Hematopoietic multipotent progenitor cell (in vitro differentiated cells): ENCODE measurements at places on chromosomes 11 and 22.

GRCh38 chr11:19892387-19892786 lies 179.8 kb downstream of the NAV2 start:
- DNase-seq = no peak

DNA sequence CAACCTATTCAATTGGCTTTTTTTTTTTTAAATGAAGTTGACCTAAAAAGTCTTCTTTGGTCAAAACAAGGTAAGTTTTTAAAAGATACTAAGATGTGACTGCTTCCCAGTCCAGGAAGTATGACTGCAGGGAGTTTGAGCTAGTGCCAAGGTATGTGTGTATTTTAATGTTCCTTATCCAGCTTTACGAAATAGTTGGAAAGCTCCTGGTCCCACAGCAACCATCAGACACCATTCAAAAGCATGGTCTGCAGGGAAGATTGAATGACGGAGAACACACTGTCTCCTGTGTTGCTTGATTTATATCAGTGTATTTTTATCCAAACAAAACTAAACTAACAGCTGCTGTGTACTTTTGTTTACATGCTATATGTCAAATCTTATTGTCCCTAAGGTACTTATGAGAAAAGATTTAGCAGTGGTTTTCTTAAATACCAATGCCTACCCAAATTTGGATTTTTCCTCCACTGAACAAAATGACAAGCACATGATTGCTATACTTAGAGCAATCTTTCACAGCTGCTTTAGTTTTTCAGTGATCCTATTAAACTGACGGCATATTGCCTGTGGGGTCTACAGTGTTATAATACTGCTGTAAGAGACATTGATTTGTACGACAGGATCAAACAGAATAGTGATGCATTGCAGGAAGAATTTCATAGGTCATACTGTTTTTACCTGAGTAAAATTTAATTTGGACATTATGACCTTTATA lies 122.9 kb downstream of the DCDC1 start:
- DNase-seq = no peak

DNA sequence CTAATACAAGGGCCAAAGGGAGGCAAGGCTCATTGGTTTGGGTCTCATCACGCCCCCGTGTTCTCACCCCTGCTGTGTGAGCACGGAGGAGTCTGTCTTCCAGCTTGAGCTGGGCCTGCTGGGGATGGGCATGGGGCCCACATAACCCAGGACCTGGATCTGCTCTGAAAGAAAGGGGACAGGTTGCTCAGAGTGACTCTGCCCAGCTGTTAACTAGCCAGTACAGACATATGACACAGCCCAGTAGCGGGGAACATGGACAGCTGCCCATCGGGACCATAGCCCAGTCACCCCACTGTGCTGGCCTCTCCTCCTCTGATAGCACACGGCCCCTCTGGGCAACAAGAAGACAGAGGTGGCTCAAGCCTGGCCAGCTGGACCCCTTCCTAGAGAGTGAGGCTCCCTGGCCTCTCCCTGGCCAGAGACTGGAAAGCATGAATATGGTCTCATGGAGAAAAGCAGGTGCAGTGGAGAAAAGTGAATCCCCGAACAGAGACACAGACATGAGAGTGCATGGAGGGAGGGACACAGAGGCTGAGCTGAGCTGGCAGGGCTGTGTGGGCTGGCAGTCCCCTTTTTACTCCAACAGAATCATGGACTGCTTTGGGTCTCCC lies 973.9 kb downstream of the BRD1 start:
- DNase-seq = no peak

DNA sequence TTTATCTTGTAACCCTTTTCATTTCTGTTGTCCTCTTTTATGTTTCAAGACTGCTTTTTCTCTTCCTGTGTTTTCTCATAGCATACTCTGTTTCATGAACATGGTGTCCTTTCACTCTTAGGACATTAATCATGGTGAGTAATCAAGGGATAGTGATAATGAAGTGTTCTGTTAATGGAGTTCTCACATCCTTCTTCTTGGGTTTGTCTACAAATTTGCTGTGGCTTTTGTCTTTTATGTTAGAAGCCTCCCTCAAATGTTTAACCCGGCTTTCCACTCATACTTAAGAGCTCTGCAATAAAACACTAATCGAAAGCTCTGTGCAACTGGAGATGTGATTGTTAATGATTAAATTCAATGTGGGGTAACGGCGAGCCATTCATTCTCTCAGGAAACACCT lies 593.6 kb downstream of the NELL1 start:
- DNase-seq = no peak

- DNase-seq = no peak
These were observed 8.2 kb downstream of the LTO1 start for GRCh38 chr11:69666752-69667536.

DNA sequence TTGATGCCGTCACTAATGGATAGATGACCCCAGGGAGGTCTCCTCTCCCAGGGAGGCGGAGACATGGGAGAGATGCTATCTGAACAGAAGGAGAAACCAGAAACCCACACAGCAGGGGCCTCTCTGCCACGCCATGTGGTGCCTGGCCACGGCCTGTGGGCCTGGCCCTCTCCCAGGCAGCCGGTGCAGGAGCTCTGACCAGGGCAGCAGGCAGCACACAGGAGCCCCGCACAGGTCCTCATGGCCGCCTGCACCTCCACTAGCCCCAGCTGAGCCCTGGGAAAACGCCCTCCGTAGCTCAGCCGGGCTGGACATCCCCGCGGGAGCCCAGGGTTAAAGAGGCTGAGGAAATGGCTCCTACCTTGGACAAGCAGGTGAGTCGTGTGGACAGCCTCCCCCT lies 19.8 kb downstream of the IGSF9B start:
- no peak for DNase-seq

DNA sequence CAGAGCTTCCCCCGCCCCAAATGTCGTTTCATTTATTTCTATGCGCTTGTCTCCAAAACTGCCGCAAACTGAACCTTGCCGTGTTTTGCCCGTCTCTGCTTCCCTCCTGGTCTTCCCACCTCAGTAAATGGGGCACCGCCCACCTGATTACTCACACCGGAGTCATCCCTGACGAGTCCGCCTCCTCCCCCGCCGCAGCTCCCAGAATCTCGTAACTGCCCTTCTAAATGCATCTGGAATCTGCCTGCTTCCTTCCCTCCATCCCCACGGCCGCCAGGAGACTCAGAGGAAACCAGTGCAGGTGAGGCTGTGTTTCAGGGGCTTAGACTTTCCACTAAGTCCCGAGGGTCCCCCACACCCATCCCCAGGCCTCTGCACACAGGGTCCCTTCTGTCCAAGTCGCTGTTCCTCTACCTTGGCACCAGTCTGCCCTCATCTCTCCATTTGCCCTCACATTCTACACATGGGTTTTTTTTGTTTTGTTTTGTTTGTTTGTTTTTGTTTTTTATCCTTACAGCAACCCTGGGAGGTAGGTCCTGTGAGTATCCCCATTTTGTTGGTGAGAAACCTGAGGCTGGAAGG lies 62.6 kb upstream of the PHF21B start:
- DNase-seq = no peak

DNA sequence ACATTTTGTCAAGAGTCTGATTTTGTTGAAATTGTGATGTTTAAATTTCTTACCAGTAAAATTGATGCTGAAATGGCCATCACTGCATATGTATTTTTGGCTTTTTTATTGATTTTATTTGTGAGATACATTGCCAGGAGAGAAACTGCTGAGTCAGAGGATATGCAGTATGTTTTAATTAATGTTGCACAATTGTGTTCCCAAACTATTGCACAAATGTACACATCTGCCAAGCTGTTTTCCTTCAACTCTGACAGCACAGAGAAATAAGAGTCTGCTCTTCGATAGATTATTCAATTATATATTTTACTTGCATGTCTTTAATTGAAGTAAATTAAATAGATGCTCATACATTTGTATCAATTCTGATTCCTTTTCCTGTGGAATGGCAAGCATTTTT lies 640.2 kb upstream of the LUZP2 start:
- no peak for DNase-seq

GRCh38 chr22:25235547-25236290 lies 16.3 kb downstream of the CRYBB2 start:
- peak; percentile 76 for DNase-seq

GRCh38 chr22:44173154-44173553 lies 7.6 kb upstream of the PARVG start:
- DNase-seq = no peak

GRCh38 chr11:112345166-112345565 lies 84.5 kb upstream of the PLET1 start:
- no peak for DNase-seq

GRCh38 chr11:63910675-63911074 lies 6.3 kb downstream of the RCOR2 start:
- DNase-seq = no peak

DNA sequence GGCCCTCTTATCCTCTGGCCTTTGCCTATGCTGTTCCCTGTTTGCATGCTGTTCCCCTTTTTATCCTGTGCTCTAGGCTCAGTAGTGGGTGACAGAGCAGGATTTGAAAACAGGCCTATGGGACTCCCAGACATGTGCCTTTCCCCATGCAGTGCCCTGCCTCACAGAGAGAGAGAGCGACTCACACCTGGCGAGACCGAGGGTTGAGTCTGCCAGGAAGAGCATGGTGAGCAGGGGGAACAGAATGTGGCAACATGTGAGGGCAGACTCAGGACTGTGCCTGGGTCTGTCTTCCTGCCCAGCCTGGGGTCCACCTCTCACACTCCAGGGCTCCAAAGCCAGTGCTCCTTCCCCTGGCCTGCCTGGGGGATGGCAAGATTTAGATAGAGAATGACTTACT lies 75.0 kb downstream of the NFAM1 start:
- DNase-seq = no peak

GRCh38 chr11:16191868-16192240 lies 164.5 kb downstream of the SOX6 start:
- no peak for DNase-seq

DNA sequence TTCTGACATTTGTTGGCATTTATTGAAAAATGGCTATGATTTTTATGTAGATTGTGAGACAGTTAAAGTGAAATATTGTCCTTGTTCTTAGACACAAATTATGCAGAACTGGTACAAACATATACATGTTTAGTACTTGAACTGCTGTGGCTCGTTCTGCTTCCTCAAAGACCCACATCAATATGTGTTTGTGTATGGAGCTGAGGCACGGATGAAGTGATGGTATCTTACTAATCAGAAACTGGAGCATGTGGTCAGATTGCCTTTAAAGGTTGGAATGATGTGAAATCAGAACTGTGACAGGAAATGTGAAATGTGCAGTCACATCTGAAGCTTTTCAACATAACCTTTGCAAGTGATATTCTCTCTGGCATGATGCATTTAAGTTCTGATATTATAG lies 130.4 kb downstream of the NAV2 start:
- no peak for DNase-seq

- no peak for DNase-seq
These were observed 310 bp downstream of the TCF20 start for GRCh38 chr22:42270176-42270509.

GRCh38 chr11:127943763-127944162 lies 643.6 kb downstream of the ETS1 start:
- no peak for DNase-seq

DNA sequence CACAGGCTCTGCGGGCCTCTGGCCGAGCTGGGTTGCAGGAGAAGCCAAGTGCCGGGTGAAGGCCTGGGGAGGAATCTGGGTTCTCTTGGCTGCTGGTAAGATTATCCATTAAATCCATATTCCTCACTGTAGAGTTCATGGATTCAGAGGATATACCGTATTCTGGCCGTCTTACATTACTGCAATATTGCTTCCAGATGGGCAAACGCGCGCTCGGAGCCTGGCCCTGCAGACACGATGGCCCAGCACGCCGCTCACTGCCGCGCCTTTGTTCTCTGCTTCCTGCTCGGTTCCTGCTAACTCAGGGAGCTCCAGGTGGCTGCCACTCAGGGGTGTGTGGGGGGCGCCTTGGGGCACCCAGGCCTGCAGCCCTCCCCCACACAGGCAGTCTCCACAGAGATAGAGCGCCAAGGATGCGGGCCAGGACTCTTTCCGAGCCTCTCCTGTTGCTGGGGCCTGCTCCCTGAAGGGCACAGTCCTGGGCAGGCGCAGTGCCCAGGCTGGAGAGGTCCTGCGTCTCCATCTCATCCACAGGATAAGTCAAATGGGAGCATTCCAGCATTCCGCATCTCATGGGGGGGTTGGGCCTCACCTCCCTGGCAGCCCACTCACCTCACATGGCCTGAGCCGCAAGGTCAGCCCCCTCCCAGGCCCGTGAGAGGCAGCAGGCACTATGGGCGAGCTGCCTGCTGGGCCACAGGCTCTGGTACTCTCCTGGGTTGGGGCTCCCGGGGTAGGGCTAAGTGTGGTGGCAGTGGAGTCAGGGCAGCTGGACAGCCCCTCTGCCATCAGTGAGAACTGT lies 14.1 kb upstream of the KCNQ1OT1 start:
- no peak for DNase-seq

DNA sequence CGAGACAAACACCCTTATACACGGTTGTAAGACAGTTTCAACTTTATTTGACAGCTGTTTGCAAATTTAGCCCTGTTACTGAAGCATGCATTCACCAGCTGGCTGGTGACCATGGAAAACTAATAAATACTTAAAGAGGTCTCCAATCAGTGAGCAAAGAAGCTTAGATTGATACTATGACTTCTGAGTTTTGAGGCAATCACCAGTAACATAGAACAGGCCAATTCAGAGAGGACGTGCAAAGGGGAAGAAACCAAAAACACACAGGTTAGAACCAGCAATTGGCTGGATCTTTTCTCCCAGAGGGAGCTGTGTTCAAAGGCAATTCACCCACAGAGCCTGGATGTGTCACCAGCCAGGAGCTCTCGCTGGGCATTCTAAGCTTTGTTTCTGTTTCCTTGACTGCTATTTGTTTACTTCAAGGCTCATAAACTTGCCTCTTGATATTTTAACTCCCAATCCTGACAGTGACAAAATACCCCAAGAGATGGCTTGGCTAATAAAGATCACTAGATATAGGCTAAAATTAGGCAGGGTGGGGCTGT lies 113.6 kb upstream of the MTMR2 start:
- no peak for DNase-seq

DNA sequence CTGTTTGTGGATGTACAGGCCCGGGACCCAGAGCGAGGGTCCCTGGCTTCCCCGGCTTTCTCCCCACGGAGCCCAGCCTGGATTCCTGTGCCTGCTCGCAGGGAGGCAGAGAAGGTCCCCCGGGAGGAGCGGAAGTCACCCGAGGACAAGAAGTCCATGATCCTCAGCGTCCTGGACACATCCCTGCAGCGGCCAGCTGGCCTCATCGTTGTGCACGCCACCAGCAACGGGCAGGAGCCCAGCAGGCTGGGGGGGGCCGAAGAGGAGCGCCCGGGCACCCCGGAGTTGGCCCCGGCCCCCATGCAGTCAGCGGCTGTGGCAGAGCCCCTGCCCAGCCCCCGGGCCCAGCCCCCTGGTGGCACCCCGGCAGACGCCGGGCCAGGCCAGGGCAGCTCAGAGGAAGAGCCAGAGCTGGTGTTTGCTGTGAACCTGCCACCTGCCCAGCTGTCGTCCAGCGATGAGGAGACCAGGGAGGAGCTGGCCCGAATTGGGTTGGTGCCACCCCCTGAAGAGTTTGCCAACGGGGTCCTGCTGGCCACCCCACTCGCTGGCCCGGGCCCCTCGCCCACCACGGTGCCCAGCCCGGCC lies 16.7 kb upstream of the ACR start:
- DNase-seq = no peak

GRCh38 chr11:126501641-126502040 lies 146.2 kb downstream of the ST3GAL4 start:
- DNase-seq = no peak

- DNase-seq = no peak
These were observed 537.4 kb downstream of the MN1 start for GRCh38 chr22:27264184-27264583.
